Activated T-cell treated with anti-CD3 and anti-CD28 coated beads for 48 hours (primary cell): ENCODE measurements at places on chromosomes 11 and 22.

DNA sequence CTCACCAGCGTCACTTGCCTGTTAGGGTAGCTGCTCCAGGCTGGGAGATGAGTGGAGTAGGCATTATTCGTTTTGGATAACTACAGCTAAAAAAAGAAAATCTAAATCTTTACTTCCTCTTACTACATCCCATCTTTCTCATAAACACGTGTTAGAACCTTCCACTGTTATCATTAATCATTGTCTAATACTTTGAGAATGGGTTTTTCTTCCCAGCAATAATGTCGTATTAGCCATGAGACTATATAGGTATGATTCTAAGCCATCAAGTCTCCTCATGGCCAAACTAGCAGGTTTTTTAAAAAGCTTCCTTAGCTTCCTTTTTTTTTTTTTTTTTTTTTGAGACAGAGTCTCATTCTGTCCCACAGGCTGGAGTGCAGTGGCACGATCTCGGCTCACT lies 3.9 kb upstream of the TEF start:
- no peak for DNase-seq

- DNase-seq = no peak
Measured at GRCh38 chr11:46281371-46281831, 3.9 kb downstream of the CREB3L1 start.

DNA sequence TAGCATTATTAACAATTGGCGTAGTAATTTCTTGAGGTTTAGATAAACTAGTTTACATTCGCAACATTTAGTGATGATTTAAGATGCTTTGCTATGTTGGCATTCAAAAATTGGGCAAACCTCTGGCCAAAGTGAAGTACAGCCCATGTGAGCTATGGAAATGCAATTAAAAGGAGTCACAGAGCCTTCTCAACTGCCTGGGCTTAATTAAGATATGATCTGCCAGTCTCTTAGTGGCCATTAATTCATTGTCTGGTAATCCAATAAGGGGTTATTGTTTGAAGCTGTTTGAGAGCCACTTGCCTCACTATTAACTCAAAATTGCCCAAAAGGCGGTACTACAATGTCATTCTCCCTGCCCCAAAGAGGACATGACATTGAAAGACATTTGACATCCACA lies 608.9 kb downstream of the NTM start:
- DNase-seq = no peak

- no peak for DNase-seq
Measured at GRCh38 chr11:80844110-80844819, 1403.4 kb upstream of the TENM4 start.
